ENCODE measurements at places on chromosomes 1 and 21.

DNA sequence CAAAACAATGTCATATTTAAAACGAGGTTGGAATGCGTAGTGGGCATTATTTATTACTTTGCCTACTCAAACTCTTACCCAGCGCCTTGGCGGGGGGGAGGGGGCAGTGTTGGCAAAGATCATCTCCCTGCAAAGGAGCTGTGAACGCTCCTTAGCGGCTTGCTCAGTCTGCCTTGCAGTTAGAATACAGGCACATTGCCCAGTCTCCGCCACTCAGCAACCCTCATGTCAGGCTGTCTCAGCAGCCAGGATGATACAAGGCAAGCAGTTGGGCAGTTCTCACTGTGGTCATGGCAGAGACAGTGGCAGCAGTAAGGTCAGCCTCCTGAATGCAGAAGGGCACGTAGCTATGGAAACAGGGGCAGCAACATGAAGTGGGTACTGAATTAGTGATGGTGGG, 170.4 kb upstream of the KCNK2 start:
- DNase-seq = no peak

DNA sequence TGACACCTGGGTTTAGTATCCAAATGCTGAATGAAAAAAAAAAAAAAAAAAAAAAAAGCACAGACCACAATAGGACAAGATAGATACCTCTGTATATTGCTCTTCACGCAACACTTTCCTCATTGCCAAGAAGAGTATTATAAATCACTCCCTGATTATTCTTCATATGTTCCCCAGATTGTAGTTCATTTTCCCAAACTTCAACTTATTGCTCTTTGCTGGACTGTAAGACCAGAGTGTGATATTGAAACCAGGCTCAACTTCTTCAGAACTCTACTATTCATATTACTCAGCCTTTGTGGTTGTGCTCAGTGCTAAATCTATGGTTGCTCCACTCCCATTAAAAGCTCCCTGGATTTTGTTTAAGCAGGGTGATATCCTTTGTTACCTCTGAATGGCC, 180.4 kb downstream of the NTMT2 start:
- DNase-seq = no peak

DNA sequence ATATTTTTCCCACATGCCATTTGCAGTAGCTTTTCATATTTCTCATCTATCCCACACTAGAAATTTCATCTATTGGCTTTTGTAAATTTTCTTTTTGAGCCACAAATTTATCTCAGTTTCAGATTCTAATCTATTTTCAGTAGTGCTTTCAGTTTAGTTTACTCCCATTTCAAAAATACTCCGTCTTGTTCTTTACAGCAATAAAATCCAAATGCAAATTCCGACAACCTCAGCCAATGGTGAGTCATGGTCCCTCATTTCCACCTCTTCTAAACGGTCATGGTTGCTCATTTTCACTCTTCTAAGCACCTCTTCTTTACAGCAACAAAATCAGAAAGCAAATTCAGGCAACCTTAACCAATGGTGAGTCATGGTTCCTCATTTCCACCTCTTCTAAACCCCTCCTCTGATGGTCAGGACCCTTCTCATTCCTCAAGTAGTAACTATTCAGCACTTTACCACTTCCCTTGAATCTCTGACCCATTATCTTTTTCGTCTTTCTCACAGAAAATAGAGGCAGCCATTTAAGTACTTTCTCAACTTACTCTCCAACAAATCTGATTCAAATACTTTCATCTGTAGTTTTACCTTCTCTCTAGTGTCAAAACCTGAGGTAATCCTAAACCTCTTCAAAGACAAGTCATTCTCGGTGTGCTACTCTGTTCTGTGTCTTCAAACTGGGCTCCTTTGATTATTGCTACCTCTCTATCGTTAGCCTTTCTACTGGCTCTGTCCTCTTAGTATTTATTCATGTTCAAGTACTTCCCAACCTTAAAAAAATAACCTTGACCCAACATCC, 34.4 kb downstream of the C21orf91 start:
- no peak for DNase-seq

- DNase-seq = peak; percentile 51
Observed at GRCh38 chr21:45378258-45378966, 26.6 kb upstream of the COL18A1 start.

DNA sequence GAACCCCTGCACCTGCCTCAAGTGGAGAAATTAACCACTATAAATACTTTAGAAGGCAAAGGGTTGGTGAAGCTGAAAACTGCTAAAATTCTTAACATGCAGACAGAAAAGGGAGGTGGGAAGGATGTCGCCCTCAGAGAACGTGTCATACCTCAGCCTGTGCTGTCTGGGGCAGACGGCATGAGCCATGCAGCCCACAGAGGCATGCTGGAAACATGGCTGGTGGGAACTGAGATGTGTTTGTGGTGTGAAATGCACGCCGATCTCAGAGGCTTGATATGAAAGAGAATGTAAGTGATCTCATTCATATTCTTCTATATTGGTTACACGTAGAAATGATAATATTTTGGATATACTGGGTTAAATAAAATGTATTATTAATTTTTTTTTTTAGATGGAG, 16.3 kb downstream of the AGPAT3 start:
- no peak for DNase-seq

GRCh38 chr1:16147156-16147926, 8.5 kb downstream of the EPHA2 start:
- no peak for DNase-seq

GRCh38 chr1:81695741-81696140, 105.0 kb upstream of the ADGRL2 start:
- DNase-seq = peak; percentile 16

DNA sequence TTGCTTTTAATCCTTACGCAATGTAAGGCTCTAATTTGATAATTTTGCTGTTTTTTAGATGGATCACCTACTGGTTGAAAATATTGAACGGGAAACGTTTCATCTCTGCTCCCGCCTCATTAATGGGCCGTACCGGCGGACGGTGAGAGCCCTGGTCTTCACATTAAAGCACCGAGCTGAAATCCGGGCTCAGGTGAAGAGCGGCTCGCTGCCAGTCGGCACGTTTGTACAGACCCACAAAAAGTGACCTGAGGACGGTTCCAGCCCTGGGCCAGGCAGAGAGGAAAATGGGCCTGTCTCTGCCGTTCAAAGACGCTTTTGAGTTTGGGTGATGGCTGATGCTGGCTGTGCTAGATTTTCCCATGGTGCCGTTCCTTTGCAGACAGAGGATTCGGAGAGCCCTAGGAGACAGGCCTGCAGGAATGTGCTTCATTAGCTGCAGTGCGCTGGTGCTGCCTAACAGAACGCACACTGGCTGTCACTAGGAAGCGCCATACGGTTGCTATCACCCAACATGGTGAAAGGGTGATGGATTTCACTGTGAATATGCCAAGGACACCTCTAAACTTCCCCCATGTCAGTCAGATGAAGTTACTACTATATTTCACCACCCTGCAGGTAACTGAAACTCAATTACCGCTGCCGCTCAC, 42.9 kb downstream of the TCEANC2 start:
- no peak for DNase-seq

- no peak for DNase-seq
Observed at GRCh38 chr1:97489834-97490233, 431.0 kb downstream of the DPYD start.

GRCh38 chr1:92638498-92638897, 146.4 kb downstream of the EVI5 start:
- no peak for DNase-seq

DNA sequence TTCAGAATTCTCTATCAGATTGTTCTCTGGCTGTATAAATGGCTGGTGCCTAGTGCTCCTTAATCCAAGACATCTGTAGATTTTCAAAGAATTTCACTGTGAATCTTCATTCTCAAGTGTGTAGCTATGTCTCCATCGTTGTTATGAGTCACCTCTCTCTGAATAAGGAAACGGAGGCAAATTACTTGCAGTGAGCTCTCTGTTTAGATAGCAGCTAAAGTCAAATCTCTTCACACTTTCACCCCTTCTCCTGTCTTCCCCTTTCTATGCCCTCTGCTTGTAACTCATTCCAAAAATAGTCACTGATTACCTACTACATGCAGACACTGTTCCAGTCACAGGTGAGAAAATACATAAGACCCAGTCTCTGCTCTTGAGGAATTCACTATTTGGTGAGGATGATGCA, 39.7 kb downstream of the CHML start:
- no peak for DNase-seq

DNA sequence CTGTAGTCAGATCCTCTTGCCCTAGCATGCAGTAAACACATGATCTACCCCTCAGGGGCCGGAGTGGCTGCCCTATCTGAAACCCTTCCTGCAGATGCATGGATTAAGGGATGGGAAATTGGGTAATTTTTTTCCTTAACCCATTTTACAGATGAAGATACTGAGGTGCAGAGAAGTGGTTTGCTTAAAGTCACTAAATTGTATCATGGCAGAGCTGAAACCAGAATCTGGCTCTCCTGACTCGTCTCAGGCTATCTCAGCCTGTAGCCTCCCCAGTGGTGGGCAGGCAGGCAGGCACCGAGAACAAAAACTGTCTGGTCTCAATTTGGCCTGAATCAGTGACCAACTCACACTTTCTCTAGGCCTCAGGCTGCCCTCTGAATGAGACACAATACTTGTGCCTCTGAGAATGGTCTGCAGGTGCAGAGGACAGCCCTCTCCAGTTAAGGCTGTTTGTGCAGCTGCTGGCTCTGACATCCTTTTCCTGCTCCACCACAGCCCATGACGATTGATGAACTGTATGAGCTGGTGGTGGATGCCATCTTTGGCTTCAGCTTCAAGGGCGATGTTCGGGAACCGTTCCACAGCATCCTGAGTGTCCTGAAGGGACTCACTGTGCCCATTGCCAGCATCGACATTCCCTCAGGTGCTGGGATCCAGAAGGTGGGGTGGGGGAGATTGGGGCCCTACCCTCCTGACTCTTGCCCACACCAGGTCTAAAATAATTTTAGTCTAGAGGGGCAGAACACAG, 1.5 kb downstream of the NAXE start:
- no peak for DNase-seq

GRCh38 chr1:96845464-96845863, 123.9 kb downstream of the PTBP2 start:
- no peak for DNase-seq

GRCh38 chr1:179016706-179017382, 8.8 kb upstream of the FAM20B start:
- DNase-seq = peak; percentile 83

GRCh38 chr1:209291715-209292114, 291.8 kb upstream of the CAMK1G start:
- DNase-seq = no peak

GRCh38 chr1:36089393-36090121, 865 bp downstream of the ADPRS start:
- DNase-seq = no peak

DNA sequence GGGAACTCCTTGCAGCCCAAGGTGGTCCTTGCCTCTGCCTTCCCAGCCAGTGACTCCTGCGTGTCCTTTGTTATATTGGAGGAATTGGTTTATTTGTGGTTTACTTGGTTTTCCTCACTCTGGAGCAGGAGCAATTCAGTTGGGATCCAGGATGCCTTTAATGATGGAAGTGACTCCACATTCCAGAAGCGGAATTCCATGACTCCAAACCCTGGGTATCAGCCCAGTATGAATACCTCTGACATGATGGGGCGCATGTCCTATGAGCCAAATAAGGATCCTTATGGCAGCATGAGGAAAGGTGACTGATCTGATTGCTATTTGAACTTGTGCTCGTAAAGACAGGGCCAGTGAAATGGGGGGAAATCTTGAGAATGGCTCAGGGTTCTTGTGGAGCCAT, 15.1 kb upstream of the PIGV start:
- DNase-seq = peak; percentile 59

DNA sequence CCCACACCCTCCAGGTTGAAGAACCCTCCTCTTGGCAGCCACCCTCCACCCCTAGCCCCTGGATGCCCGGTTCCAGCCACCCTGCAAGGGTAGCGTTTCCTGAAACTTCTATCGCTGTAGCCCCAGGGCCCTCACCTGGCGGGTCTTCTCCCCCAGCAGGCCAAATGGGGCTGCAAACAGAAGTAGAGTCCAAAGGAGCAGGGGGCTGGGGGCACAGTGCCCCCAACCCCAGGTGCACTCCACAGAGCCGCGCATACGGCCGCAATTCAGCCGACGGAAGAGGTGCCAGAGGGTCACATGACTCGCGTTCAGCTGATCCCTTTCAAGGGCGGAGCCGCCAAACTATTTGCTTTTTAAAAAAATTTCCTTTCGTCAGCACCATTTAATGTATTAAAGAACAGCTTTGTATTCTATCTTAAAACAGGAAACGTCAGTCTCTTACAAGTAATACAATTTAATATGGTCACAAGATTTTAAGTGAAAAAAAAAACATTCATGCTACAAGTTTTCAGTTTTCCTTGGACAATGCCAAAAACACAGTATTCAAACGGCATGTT, at the start of gene GLMP:
Gene GLMP (minus strand): TSS at position 289 of the 557 bp plus-strand sequence. CDS start 34 bp downstream, at position 255.
- DNase-seq = no peak

- peak; percentile 77 for DNase-seq
Observed at GRCh38 chr1:219710529-219711194, 97.8 kb upstream of the ZC3H11B start.

- no peak for DNase-seq
Observed at GRCh38 chr1:100530880-100531487, 7.0 kb upstream of the GPR88 start.

DNA sequence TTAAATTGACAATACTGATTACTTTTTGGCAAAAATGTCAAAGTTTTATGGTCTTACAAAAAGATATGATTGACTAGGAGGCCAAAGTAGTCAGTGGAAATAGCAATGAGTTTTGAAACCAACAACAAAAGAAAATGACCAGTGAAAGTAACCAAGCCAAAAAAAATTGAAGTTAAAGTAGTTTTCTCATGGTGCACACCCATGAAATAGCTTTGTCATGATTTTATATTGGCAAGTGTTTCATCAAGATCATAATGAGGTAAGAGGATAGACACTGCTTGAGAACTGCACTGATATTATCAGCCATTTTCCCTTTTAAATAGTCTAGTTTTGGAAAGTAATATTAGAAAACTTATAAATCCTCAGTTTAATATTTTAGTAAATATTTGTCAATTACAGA, 206.2 kb upstream of the ADAMTS5 start:
- DNase-seq = no peak

GRCh38 chr1:78640462-78640861, 9.2 kb upstream of the IFI44 start:
- DNase-seq = no peak

DNA sequence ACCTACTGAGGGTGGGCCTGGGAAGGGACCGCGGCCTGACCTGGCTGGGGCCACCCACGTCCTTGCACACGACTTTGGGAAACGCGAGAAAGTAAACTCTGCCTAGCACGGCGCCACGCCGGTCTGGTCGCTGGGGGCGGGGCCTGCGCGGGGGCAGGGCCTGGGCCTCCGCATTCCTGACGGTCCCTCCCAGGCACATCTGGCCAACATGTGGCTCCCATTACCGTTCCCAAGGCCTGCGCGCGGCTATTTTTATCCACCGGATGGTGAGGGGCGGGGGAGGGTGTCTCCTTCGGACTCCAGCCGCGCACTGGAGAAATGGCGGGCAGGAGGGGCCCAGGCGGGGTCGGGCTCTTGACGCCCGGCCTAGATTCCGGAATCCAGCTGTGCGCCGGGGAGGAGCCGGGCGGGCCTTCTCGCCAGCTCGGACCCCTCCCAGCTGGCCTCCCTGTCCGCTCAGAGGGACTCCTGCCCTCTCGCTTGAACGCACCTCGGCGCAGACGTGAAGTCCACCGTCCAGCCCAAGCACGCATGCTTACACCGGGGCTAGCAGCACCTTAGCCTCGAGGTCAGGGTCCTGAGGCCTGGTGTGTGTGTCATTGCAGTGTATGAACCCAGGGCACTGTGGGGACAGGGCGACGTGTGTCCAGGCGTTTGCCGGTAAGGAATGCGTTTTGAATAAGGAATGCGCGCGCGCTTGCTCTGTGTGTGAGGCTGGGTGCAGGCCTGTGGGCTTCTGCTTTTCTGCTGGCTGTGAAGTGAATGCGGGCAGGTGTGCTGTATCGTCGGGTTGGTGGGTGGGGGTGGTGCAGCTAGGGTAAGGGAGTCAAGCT, 2.1 kb downstream of the EVA1B start:
- no peak for DNase-seq

GRCh38 chr1:178262120-178262500, 168.2 kb downstream of the RASAL2 start:
- no peak for DNase-seq

Measured in T1000 (cell line).